ENCODE measurements at places on chromosomes 16 and 17. TPM values are rescaled to one million over a fixed set of nuclear protein-coding genes. Genes with fewer than 3 reads are reported as not detected.

Gene HSD17B2
- 31.6 TPM for total RNA-seq

Gene MT3
- total RNA-seq, result 1.1 TPM

Gene HLF
- total RNA-seq, result 7.7 TPM

Gene PRSS21
- total RNA-seq, result not detected

Gene PIP4K2B
- 47.0 TPM for total RNA-seq
